ENCODE measurements at places on chromosomes 11 and 22.

DNA sequence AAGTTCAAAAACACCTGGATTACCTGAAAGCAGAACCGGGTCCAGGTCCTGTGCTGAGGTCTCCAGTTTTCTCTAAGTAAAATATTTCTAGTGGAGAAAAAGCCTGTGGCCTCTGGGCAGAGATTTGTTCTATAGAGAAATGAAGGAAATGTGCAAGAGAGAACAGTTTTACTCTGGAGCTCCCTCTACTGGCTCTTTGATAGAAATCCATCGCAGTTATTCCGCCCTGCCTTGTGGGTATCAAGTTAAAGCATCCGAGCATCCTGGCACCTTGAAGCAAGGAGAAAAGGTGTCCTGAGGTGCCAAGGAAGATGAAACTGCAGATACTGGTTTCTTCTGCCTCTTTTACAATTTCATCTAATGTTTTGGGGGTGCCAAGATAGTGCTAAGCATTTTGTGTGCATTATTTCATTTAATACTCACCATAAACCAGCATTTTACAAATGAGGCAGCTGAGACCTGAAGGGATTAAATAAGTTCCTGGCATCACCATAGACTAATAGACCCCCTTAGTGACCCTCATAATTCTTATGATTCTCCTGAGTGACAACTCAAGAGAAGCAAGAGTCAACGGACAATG lies 113.1 kb upstream of the HSD17B12 start:
- no peak overlapping the region for H3K27ac ChIP-seq
- H3K4me3 ChIP-seq: no peak overlapping the region
- no peaks in the 10 kb centered on the region for H3K36me3 ChIP-seq

GRCh38 chr11:10540546-10540914 lies 457 bp downstream of the RNF141 start:
- no peaks in the 10 kb centered on the region for H3K36me3 ChIP-seq
- H3K4me3 ChIP-seq: peak overlapping the region; percentile 91
- DNase-seq: no peak
- H3K27ac ChIP-seq: peak overlapping the region; percentile 87
- H3K27me3 ChIP-seq: no peaks in the 10 kb centered on the region

DNA sequence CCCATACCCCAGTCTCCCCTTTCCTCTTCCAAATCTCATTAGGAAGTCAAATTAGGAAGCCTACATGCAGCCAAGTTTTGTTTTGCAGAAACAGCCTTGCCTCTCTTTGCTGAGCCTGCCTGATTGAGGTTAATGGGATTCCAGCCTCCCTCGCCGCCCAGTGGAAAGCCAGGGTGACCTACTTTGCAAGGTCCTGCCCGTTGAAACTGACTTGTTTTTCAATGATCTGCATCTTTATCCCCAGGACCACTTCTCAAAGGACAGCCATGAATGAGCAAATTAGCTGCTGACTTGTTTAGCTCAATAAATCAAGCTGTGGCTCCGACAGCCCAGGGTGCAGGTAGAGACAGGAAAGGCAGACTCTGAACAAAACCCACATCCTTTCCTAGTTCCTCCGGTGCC lies 110.4 kb downstream of the RRAS2 start:
- no peaks in the 10 kb centered on the region for H3K4me1 ChIP-seq
- no peak overlapping the region for H3K4me3 ChIP-seq
- H3K27ac ChIP-seq: no peak overlapping the region
- H3K36me3 ChIP-seq: no peaks in the 10 kb centered on the region
- no peaks in the 10 kb centered on the region for H3K27me3 ChIP-seq

DNA sequence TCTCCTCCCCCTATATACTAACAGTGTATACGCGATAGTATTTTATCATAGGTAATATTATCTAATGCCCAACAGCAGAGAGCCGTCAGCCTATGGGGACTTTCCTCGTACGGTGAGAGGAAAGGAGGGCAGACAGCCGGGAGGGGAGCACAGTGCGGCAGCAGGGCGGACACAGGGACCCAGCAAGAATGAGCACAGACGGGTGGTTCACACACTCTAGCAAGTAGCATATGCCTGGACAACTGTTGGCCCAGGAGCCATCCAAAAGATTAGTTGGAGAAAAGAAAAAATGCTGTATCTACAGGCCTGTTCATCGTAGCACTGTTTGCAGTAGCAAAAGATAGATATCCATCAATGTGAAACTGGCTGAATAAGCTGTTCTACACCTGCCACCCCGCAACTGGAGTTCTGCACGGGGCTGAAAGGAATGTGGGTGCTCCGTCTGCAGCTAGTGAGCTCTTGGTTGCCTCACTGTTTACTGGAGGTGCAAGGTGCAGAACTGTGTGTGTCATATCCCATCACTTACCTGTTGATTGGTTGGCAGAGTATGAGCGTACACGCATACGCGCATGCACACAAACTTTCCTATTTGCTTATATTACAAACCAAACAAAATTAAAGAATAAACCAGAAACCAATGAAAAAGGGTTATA lies 324.3 kb downstream of the TBC1D22A start:
- DNase-seq: no peak
- H3K27me3 ChIP-seq: no peaks in the 10 kb centered on the region
- no peaks in the 10 kb centered on the region for H3K36me3 ChIP-seq
- H3K27ac ChIP-seq: no peak overlapping the region

GRCh38 chr22:34914846-34915245 lies 151.1 kb upstream of the ISX start:
- H3K4me1 ChIP-seq: no peaks in the 10 kb centered on the region
- H3K27ac ChIP-seq: no peak overlapping the region
- no peaks in the 10 kb centered on the region for H3K27me3 ChIP-seq
- H3K4me3 ChIP-seq: no peak overlapping the region
- H3K36me3 ChIP-seq: no peaks in the 10 kb centered on the region
- DNase-seq: no peak

DNA sequence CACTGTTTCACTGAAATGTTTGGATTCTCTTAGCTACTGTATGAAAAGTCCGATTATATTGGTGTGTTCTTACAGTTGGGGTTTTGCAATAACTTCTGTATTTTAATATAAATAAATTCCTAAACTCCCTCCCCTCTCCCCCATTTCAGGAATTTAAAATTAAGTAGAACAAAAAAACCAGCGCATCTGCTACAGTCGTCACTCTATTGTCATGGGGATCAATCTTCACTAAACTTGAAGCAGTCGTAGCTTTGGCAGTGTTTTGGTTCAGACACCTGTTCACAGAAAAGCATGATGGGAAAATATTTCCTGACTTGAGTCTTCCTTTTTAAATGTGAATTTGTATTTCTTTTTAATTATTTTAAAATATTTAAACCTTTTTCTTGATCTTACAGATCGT lies 9.4 kb downstream of the PIWIL3 start:
- no peaks in the 10 kb centered on the region for H3K36me3 ChIP-seq
- DNase-seq: no peak
- H3K27me3 ChIP-seq: no peaks in the 10 kb centered on the region
- no peaks in the 10 kb centered on the region for H3K4me1 ChIP-seq

DNA sequence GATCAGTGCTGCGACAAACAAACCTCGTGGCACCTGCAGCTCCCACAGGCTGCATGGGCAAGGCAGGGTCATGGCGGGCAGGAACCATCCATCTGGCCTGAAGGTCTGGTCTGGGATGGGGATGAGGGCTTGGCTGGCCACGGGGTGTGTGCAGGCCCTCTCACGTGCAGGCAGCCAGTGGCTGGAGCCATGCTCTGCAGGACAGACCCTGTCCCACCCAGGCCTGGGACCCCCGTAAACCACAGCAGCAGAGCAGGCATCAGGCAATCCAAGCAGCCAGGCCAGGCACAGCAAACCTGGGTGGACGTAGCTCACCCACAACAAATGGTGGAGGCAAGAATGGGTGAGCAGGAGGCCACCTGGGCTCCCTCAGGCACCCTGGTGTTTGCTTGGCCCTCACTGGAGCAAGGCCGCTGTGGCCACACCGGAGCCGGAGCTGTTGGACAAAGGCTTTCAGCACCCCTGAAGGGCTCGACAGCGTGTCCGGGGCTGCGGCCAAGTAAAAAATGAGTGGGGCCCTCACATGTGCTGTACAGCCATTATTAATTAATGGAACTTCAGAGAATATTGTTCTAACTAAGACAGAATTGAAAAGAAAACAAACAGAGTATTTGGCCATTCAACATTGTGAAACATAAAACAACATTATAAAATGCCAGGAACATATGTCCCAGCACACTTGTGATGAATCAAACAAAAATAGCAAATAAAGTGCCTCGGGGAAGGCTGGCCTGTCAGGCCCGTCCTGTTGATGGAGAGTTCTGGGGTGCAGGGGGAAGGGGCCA lies 24.0 kb upstream of the GNB1L start:
- no peak overlapping the region for H3K27ac ChIP-seq
- H3K4me1 ChIP-seq: no peaks in the 10 kb centered on the region
- H3K27me3 ChIP-seq: no peaks in the 10 kb centered on the region
- H3K36me3 ChIP-seq: peaks cover 8% of the 10 kb centered on the region
- DNase-seq: no peak
- H3K4me3 ChIP-seq: no peak overlapping the region

DNA sequence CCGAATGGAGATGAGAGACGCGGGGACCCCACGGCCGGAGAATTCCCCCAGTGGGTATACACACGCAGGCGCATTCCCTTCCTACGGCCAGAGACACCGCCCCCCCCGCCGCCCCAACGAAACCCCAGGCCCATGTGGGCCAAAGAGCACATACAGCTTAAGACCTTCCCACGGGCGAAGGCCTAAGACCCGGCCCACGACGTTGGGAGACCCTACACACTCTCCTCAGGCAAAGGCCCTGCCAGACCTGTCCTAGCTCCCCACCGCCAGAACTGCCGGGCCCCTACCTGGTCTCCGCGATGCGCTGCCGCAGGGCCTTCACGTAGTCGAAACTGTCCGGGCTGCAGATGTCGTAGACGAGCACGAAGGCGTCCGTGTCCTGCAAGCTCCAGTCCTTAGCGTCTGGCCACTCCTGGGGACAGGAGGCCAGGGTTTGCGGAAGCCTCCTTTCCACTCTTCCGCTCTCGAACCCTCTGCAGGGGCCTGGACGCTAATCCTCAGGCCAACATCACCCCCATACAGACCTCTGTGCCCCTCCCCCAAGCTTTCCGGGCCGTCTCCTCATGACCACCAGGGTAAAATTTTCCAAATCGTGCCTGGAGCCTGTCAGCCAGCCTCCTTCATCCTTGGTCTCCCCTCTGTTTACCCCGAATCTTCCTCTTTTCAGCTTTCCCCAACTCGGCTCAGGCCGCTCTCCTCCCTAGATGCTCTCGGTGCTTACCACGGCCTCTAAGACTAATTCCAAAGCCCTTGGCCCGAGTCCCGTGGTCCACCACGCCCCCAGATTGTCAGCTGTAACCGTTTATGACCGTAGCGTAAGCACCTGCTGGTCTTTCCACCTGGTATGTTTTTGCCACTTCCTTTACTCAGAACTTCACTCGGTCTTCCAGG lies 1.7 kb downstream of the RASL10A start:
- H3K4me3 ChIP-seq: no peak overlapping the region
- no peak for DNase-seq
- no peak overlapping the region for H3K27ac ChIP-seq
- peaks cover 21% of the 10 kb centered on the region for H3K4me1 ChIP-seq
- no peaks in the 10 kb centered on the region for H3K27me3 ChIP-seq

- no peak overlapping the region for H3K27ac ChIP-seq
- no peak for DNase-seq
- H3K36me3 ChIP-seq: no peaks in the 10 kb centered on the region
These were observed 2113.5 kb downstream of the LRRC4C start for GRCh38 chr11:39345834-39346442.

DNA sequence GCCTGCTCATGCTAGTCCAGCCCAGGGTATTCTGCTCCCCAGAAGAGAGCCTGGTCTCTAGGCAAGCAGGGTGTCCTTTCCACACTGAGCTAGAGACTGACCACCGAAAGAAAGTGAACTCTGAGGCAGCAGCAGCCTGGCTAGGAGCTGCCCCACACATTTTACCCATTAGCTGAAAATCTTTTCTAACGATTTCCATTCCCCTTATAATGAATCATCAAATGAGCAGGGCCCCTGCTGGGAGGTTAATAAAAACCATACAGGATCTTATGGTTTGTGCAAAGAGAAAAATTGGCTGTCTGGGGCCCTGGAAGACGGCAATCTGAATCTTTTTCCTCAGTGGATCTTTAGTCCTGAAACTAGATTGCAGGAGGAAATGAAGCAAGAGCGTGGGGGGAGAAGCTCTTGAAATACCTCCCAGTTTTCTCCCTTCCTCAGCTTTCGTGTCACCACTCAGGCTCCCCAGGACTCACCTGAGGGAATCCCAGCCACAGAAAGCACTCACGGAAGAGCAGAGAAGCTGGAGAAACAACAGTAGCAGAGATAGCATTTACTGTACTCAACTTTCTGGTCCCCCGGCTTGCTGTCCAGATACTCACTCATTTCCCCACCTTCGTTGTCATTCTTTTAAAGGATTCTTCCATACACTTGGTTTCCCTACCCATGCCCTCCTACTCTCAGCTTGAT lies 74.7 kb upstream of the CD44 start:
- no peaks in the 10 kb centered on the region for H3K4me1 ChIP-seq
- H3K27me3 ChIP-seq: no peaks in the 10 kb centered on the region
- H3K27ac ChIP-seq: no peak overlapping the region
- no peak overlapping the region for H3K4me3 ChIP-seq

GRCh38 chr11:86615487-86615886 lies 56.9 kb downstream of the ME3 start:
- H3K27me3 ChIP-seq: no peaks in the 10 kb centered on the region
- no peaks in the 10 kb centered on the region for H3K4me1 ChIP-seq
- H3K36me3 ChIP-seq: no peaks in the 10 kb centered on the region
- H3K27ac ChIP-seq: no peak overlapping the region
- H3K4me3 ChIP-seq: no peak overlapping the region

- no peak overlapping the region for H3K27ac ChIP-seq
- peak overlapping the region; percentile 62 for H3K4me3 ChIP-seq
- H3K36me3 ChIP-seq: no peaks in the 10 kb centered on the region
- H3K4me1 ChIP-seq: peaks cover 16% of the 10 kb centered on the region
These were observed 1.1 kb upstream of the SLC35F2 start for GRCh38 chr11:107859459-107860239.

- no peak overlapping the region for H3K4me3 ChIP-seq
- no peak for DNase-seq
- no peaks in the 10 kb centered on the region for H3K27me3 ChIP-seq
- no peaks in the 10 kb centered on the region for H3K36me3 ChIP-seq
- no peaks in the 10 kb centered on the region for H3K4me1 ChIP-seq
- no peak overlapping the region for H3K27ac ChIP-seq
These were observed 46.8 kb downstream of the APIP start for GRCh38 chr11:34869425-34869824.

GRCh38 chr11:32435511-32435941 lies at the start of gene WT1:
Gene WT1, minus strand, starts transcription at chr11:32435539.
- H3K4me3 ChIP-seq: peak within 1 kb of the TSS; percentile 38
- peaks cover 32% of the 10 kb centered on the region for H3K4me1 ChIP-seq
- H3K27me3 ChIP-seq: peaks cover 46% of the 10 kb centered on the region
- DNase-seq: no peak
- no peak within 1 kb of the TSS for H3K27ac ChIP-seq

DNA sequence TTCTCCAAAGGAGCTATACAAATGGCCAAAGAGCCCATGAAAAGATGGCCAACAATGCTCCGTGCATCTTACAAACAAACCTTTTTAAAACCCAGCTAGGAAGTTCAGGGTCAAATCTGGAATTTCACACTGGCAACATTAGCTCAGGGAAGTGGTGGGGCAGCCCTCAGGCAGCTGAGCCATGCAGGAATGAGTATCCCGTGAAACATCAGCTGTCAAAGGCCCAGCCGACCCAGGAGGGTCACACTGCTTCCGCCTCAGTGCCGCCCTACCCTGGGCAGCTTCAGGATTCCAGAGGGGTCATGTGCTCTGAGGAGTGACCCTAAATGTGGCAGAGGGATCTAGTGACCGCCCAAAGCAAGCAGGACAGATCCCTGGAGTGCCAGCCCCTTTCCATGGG lies 73.4 kb downstream of the LINC01488 start:
- no peaks in the 10 kb centered on the region for H3K36me3 ChIP-seq
- H3K4me3 ChIP-seq: no peak overlapping the region
- no peaks in the 10 kb centered on the region for H3K27me3 ChIP-seq

GRCh38 chr11:93279851-93280347 lies 50.6 kb upstream of the DEUP1 start:
- H3K36me3 ChIP-seq: no peaks in the 10 kb centered on the region
- H3K4me3 ChIP-seq: no peak overlapping the region
